ENCODE measurements at places on chromosomes 13 and 19.

- no peak for DNase-seq
Measured at GRCh38 chr13:45512098-45512496, 47.4 kb downstream of the COG3 start.

DNA sequence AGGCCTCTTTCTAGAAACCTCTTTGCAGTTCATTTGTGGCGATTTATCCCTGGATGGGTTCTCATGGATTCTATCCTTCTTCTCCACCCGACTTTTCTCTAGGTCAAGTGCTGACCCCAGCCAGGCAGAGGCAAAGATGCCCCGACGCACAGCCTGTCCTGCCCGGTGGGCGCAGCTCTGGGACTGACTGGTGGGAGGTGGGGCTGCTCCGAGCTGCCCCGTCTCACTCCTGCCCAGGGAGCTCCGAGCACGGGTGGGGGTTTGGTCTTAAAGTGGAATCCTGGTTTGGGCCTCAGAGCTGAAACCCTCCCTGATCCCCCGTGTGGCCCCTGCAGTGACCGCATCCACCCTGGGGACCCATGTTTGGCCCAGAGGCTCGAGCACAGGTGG, 44.5 kb downstream of the GAS6 start:
- no peak for DNase-seq

DNA sequence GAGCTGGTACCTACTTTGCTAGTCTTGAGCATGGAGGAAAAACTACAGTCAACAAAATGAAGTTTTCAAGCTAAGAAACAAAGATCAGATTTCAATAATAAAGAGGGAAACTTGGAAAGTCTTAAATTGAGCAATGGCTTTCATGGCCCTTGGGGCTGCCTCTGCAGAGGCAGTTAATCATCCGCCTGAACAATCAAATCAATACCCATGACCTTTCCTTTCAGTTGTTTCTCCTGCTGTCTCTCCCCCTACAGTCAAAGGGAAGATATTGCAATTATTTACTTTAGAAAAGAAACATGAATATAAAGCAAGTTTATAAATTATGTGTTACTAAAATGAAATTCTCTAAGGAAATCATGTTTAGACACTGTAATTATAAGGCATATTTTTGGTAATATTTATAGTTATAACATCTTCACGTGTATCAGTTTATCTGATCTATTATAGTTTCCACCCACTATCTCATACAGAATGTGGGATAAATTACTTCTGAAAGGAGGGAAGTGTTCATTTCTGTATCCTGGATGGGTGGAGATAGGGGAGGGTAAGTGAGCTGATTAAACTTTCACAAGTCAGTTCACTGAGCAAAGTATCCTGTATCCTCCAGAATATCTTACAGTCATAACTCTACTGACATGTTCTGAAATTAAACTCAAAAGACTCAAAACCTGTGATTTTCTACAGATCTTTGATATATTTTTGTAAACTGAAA, 72.4 kb upstream of the TSC22D1 start:
- no peak for DNase-seq

DNA sequence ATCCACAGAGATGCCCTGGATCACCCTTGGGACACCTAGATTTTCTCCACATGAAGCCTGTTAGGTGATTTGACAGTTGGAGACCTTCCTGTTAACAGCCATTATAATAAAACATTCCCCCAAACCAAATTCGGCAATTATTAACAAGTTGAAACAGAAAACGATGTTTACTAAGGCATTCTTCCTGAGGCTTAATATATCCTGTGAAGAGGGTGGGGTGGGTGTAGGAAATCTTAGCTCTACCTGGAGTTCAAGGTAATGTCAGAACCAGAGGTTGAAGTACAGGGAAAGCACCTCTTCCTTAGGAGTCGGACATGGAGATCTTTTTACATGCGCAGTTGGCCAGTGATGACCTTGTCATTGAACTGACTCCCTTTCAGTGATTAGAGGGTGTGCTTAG, 143.0 kb downstream of the FGF9 start:
- DNase-seq = no peak

- no peak for DNase-seq
Measured at GRCh38 chr19:12364391-12365235, 870 bp downstream of the ZNF442 start.

- no peak for DNase-seq
Measured at GRCh38 chr19:53079313-53079924, 23.8 kb downstream of the ZNF160 start.

DNA sequence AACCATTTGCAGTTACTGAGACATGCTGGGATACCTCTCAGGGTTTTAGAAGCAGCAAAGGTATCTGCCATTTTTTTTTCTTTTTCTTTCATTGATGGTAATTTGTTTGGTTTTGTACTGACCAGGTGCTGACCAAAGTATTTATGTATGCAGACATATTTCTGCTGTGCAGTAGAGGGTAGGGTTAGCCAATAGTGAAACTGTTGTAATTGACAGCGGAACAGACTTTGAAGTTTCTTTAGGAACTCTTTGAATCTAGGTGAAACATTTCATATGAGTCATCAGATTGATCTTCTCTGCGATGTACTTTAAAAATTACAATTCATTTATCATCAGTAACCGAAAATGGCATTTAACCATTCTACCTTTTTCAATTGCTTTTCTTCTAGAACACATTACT, 63.0 kb downstream of the ITGBL1 start:
- DNase-seq = no peak

DNA sequence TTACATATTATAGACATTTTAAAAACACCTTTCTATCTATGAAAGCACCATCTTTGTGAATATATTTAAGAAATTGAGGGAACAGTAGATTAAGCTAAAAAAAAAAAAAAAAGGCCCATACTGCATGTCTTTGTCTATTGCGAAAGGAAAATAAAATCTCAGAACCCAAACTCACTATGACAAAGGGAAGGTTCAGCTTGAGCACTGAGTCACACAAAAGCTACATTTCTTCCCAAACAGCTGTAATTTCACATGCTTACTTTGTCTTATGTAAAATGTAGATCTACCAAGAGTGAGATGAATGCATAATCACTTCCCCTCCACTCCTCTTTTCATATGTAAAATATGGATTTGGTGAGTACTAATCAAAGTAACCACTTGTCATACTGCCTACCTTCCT, 640.1 kb upstream of the KLF12 start:
- no peak for DNase-seq

GRCh38 chr19:7865262-7865911, 8.8 kb downstream of the PRR36 start:
- no peak for DNase-seq

- no peak for DNase-seq
Measured at GRCh38 chr19:36579255-36579654, 6.2 kb upstream of the ZNF529 start.

GRCh38 chr13:67118277-67118676, 111.9 kb downstream of the PCDH9 start:
- no peak for DNase-seq

- no peak for DNase-seq
Measured at GRCh38 chr13:102038787-102039186, 363.1 kb downstream of the FGF14 start.

- DNase-seq = no peak
Measured at GRCh38 chr13:113783200-113783881, 24.3 kb downstream of the TMEM255B start.

- no peak for DNase-seq
Measured at GRCh38 chr13:60755380-60756163, 358.6 kb downstream of the TDRD3 start.

DNA sequence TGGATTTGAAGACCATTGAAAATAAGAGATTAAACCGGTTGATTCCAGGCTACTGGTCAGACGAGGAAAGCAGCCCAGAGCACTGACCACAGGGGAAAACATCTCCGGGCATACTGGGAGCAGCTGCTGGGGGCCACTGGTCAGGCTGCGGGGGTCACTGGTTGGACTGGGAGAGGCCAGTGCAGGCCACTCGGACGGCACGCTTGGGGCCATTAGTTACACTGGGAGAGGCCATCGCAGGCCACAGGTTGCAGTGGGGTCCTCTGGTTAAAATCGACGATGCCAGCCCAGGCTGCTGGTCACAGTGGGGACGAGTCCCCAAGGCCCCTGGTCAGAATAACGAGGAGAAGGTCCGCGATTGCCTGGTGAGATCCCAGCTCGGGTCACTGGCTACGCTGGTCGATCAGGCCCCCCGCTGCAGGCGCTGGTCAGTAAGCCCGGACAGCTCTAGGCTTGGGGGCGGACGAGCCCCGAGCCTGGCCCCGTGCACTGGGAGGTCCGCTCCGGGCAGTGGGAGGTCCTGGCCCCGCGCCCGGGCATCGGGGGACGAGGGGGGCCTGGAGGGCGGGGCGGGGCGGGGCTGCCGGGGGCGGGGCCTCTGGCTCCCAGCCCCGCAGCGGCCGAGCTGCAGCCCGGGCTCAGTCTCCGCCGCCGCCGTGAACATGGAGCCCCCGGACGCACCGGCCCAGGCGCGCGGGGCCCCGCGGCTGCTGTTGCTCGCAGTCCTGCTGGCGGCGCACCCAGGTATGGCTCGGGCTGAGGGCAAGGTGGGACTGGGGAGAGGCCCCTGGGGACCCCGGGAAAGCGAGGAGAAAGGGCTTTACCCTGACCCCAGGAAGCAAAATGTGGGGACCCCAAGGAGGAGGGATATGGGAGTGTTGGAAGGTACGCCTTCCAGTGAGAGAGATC, at the start of gene BCAM:
BCAM (plus strand) TSS at position 641 of the 909 bp plus-strand sequence; CDS start at position 663, 22 bp downstream.
- DNase-seq = peak; percentile 8

GRCh38 chr13:112688560-112689302, 1.1 kb upstream of the ATP11A start:
- peak; percentile 69 for DNase-seq

DNA sequence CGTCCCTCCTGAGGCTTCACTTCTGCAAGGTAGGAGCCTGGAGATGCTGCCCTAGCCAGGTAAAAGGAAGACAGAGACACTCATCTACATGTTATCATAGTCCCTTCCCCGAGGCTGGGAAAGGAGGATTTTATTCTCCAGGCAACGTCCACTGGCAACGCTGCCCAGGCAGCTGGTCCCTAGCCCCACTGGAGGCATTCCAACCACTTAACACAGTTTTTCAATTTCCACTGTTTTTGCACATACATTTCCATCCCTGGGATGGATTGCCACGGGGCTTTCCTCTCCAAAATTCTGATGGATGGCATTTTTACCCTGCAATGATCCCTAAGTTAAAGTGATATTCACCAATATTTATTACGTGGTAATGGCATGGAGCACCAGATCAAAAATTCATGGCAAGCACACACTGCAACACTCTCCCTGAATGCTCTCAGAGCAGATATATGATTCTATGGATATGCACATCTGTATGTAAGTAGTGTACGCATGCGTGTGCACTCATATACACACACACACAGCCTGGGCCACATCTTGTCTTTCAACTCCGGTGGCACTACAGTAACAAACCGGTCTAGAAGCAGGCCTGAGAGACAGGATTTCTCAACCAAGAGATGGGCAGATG, 322.3 kb upstream of the TSHZ3 start:
- no peak for DNase-seq

DNA sequence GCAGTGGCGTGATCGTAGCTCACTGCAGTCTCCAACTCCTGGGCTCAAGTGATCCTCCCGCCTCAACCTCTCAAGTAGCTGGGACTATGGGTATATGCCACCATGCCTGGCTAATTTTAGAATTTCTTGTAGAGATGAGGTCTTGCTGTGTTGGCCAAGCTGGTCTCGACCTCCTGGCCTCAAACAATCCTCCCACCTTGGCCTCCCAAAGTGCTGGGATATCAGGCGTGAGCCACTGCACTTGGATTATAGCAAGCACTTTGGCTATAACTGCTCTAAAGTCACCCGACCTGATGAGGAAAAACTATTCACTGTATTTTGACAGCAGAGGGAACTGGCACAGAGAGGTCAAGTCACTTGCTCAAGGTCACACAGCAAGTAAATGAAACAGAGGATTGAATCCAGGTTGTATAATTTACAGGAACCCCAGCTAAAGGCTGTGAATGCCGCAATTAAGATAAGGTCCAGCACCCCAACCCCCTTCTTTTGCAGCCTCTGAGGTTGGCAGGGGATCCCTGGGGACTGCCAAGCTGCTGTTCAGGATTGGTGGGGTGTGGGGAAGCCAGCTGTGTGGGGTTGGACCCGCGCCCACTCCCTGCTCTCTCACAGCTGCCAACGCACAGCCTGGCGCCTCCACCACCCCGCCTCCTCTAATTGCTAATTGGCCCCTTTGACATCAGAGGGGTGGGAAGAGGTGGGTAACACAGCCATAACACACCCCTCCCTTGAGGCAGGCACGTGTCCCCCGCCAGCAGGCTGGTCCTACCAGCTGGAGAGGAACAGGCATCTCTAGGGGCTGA, 6.0 kb downstream of the TMIGD2 start:
- DNase-seq = no peak
